ENCODE measurements at places on chromosomes 5 and 9. TPM values are rescaled to one million over a fixed set of nuclear protein-coding genes. Genes with fewer than 3 reads are reported as not detected.

DNA sequence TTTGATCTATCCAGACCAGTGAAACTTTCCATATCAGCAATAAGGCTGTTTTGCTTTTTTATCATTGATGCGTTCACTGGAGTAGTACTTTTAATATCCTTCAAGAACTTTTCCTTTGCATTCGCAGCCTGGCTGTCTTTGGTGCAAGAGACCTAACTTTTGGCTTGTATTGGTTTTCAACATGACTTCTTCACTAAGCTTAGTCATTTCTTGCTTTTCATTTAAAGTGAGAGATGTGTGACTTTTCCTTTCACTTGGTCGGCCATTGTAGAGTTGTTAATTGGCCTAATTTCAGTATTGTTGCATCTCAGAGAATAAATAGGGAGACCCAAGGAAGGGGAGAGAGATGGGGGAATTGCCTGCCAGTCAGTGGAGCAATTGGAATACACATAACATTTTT is 26.4 kb upstream of the CMYA5 start:
- no peak for DNase-seq

- DNase-seq: no peak
Observed at GRCh38 chr5:96869372-96869641, 7.0 kb upstream of the ERAP2 start.

DNA sequence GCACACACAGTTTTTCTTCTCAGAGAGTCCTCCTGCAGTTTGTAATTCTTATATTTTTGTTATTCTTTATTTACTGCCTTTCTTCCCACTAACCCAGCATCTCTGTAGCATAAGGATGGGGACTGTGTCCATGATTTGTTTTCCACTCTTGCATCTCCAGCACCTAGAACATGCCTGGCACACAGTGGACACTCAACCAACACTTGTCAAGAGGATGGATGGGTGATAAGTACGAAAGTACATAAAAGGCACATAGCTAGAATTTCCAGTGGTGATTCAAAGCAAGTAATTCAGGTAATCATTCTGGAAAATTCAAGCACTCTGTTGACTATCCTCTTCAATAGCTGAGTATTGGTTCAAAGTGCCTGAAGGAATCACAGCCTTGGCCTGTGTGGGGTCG is 60.2 kb upstream of the TRIO start:
- DNase-seq: no peak

DNA sequence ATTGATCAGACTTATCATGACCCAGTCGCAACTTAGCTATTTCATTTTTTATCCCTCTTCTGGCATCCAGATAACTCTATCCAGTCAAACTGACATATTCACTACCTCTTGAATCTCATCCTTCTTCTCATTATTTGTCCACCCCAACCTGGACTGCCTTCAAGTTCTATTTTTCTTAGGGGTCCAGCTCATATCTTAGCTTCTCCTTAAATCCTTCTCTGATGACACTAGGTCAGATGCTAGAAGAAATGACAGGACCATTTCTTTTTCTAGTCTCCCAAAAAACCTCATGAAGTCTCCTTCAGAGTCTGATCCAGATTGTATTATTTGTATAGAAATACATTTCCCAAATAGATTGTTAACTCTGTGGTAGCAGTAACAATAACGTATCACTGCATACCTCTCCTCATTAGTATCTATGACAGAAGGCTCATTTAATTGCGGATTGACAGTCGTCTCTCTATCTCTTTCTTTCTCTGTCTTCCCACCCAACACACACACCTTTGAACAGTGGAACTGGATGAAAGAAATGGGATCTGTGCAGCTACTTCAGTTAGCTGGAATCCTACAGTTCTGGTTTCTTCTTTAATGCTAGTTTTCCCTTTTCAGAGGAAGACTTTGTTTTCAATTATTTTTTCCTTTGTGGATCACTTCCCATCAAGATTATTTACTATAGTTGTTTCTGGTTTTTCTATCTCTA is 33.5 kb downstream of the ALDH1A1 start:
- no peak for DNase-seq

- DNase-seq: no peak
Observed at GRCh38 chr5:95660060-95660459, 13.5 kb downstream of the RFESD start.

DNA sequence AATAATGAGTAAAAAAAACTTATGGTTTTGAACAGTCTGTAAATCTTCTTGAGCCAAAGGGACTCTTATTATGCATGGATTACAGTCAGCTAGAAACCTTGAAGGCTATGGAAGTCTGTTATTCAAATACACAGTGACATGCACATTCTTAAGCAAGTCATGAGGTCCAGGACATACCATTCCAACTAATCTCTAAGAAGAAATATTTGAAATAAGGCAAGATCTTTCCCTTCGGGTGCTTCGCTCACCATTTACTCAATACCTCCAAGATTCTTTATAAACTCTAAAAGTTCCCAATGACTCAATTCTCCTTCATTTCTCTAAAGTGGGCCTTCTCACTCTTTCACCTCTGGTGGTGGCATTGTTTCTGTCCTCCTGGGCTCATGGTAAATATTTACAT is 811.0 kb downstream of the NR2F1-AS1 start:
- DNase-seq: no peak

- DNase-seq: no peak
Observed at GRCh38 chr9:98043915-98044314, 12.6 kb upstream of the NANS start.

- no peak for DNase-seq
Observed at GRCh38 chr5:61207884-61208283, 45.6 kb upstream of the SMIM15 start.

DNA sequence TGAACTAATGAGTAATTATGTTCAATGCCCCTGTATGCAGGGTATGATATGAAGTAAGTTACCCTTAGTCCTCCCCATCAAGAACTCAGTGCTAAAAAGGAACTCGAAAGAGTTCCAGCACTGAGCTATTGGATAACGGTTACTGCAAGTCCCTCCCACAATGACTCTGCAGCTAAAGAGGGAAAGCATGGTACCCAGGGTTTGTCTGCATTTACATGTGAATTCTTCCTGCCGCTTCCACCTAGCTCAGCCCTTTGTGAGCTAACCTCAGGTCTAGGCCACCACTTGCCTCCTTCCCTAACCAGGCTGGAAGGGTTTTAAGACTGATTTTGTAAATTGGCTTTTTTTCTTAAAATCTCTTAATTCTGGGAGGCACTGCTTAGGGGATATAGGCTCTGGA is 376.8 kb downstream of the EBF1 start:
- DNase-seq: no peak

DNA sequence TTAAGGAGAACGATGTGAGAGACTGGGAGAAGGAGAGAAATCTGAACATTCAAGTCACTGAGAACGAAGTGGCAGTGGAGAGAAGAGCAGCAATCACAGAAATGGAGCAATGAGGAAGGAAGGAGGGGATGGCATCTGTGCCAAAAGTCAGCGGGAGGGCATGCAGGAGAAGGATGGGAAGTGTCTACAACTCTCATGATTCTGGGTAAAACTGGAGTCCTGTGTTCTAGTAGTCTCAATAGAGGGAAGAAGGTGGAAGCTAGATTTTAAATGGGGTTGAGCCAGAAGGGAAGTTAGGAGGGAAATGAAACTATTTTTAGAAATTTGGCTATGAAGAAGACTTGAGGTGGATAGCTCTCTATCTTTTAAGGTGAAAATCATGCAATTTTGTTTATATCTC is 39.1 kb upstream of the SPATA31C2 start:
- DNase-seq: no peak

- no peak for DNase-seq
Observed at GRCh38 chr9:38065369-38066075, 3.5 kb downstream of the SHB start.

- no peak for DNase-seq
Observed at GRCh38 chr5:142400415-142400814, 75.6 kb upstream of the SPRY4 start.

Gene CCDC171
- total RNA-seq: 0.57 TPM

Gene EQTN
- not detected for total RNA-seq

Gene CDH6
- 0.15 TPM for total RNA-seq
